ENCODE measurements at places on chromosomes 6 and 20. TPM values are rescaled to one million over a fixed set of nuclear protein-coding genes. Genes with fewer than 3 reads are reported as not detected.

PSMF1 gene
- 27.0 TPM for total RNA-seq

BPIFB6 gene
- not detected for total RNA-seq

MMP24 gene
- total RNA-seq, result 75.0 TPM

PROKR2 gene
- 9.3 TPM for total RNA-seq

LPA gene
- 0.25 TPM for total RNA-seq

HSPA12B gene
- 2.7 TPM for total RNA-seq

TNNC2 gene
- 0.25 TPM for total RNA-seq

MLIP gene
- 5.9 TPM for total RNA-seq

LHFPL5 gene
- total RNA-seq, result 0.98 TPM

TCP11 gene
- 0.25 TPM for total RNA-seq

GNRH2 gene
- not detected for total RNA-seq

STK4 gene
- total RNA-seq, result 27.0 TPM

EPPIN gene
- not detected for total RNA-seq

SLC13A3 gene
- total RNA-seq, result 7.9 TPM

CEP43 gene
- total RNA-seq, result 26.8 TPM

UQCC2 gene
- 10.8 TPM for total RNA-seq

MMUT gene
- 25.8 TPM for total RNA-seq

TMEM200A gene
- total RNA-seq, result 16.5 TPM

SLC44A4 gene
- not detected for total RNA-seq

MTCH1 gene
- total RNA-seq, result 131 TPM

BIRC7 gene
- not detected for total RNA-seq

Data from temporal lobe (tissue), 4 donors.